ENCODE measurements at places on chromosomes 5 and 9. TPM values are rescaled to one million over a fixed set of nuclear protein-coding genes. Genes with fewer than 3 reads are reported as not detected.
A peak's percentile ranks its signal among the peaks of the same experiment; 100 is the strongest.

GRCh38 chr5:148443998-148444397 is 60.2 kb downstream of the FBXO38 start:
- H3K27me3 ChIP-seq, result no peaks in the 10 kb centered on the region
- peaks cover 33% of the 10 kb centered on the region for H3K36me3 ChIP-seq
- peak overlapping the region; percentile 62 for H3K27ac ChIP-seq
- H3K4me1 ChIP-seq, result peaks cover 38% of the 10 kb centered on the region
- DNase-seq, result peak; percentile 80

The PCDH1 gene
- 0.46 TPM for total RNA-seq

The SH3PXD2B gene
- 27.6 TPM for total RNA-seq

GRCh38 chr9:82524407-82524806 is 535.8 kb downstream of the SPATA31D1 start:
- H3K4me1 ChIP-seq, result no peaks in the 10 kb centered on the region
- H3K27me3 ChIP-seq, result peaks cover 7% of the 10 kb centered on the region
- H3K36me3 ChIP-seq, result no peaks in the 10 kb centered on the region
- no peak overlapping the region for H3K27ac ChIP-seq
- DNase-seq, result no peak

DNA sequence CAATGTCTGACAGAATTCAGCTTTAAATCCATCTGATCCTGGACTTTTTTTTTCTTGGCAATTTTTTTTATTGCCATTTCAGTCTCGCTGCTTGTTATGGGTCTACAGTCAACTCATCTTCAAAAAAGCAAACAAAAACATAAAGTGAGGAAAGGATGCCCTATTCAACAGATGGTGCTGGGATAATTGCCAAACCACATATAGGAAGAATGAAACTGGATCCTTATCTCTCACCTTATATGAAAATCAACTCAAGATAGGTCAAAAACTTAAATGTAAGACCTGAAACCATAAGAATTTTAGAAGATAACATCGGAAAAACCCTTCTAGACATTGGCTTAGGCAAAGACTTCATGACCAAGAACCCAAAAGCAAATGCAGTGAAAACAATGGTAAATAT is 389.1 kb upstream of the ST8SIA4 start:
- H3K36me3 ChIP-seq, result no peaks in the 10 kb centered on the region
- no peaks in the 10 kb centered on the region for H3K4me1 ChIP-seq
- H3K27me3 ChIP-seq, result no peaks in the 10 kb centered on the region
- no peak for DNase-seq
- no peak overlapping the region for H3K27ac ChIP-seq

The EGFLAM gene
- 0.27 TPM for total RNA-seq

DNA sequence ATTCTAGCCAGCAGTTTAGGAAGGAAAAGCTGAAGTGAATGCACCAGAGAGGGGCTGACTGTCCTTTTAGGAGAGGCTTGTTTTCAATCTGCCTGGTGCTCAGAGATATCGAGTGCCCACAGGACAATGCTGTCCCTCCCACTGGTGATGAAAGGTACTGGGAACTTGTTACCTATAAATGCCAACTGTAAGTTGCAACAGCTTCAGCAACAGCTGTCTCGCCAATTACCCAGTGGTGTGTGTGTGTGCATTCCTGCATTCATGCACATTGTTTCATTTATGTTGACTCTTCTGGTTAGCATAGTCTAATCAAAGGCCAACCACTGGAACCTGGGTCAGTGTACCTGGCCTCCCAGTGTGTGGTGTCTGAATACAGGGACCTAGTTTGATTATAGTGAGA is 161.1 kb downstream of the CSNK1G3 start:
- H3K4me1 ChIP-seq, result peaks cover 19% of the 10 kb centered on the region
- H3K4me3 ChIP-seq, result no peak overlapping the region
- H3K36me3 ChIP-seq, result no peaks in the 10 kb centered on the region
- no peak overlapping the region for H3K27ac ChIP-seq

- H3K27ac ChIP-seq, result no peak overlapping the region
- DNase-seq, result no peak
- H3K27me3 ChIP-seq, result no peaks in the 10 kb centered on the region
- no peaks in the 10 kb centered on the region for H3K36me3 ChIP-seq
- no peak overlapping the region for H3K4me3 ChIP-seq
Observed at GRCh38 chr9:98930792-98931191, 12.9 kb upstream of the COL15A1 start.

DNA sequence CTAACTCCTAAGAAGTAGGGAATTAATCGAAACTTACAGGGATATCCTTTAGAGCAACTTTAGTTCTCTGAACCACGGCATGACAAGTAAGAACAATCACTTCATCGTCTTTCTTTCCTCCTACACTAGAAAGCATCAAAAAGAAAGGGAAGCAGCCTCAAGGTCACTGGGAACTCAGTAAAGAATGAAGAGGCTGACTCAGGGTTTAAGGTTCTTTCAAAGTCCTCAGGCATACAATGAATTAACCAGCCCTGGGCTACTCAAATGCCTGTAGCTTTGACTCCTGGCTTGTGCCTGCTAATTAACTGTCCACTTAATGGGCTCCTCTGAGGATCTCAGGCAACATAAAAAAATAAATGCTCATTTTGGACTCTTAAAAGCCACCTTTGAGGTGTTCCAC is 102.0 kb downstream of the TRIM32 start:
- H3K36me3 ChIP-seq, result no peaks in the 10 kb centered on the region
- no peak overlapping the region for H3K27ac ChIP-seq
- no peaks in the 10 kb centered on the region for H3K27me3 ChIP-seq
- no peaks in the 10 kb centered on the region for H3K4me1 ChIP-seq
- no peak for DNase-seq

- no peak for DNase-seq
- H3K4me1 ChIP-seq, result no peaks in the 10 kb centered on the region
- no peak overlapping the region for H3K27ac ChIP-seq
- H3K36me3 ChIP-seq, result no peaks in the 10 kb centered on the region
Observed at GRCh38 chr5:93328833-93329232, 252.2 kb downstream of the NR2F1-AS1 start.

- no peak for DNase-seq
- peaks cover 5% of the 10 kb centered on the region for H3K4me1 ChIP-seq
- no peaks in the 10 kb centered on the region for H3K27me3 ChIP-seq
- no peak overlapping the region for H3K27ac ChIP-seq
Observed at GRCh38 chr5:89443508-89443907, 560.5 kb upstream of the MEF2C start.

DNA sequence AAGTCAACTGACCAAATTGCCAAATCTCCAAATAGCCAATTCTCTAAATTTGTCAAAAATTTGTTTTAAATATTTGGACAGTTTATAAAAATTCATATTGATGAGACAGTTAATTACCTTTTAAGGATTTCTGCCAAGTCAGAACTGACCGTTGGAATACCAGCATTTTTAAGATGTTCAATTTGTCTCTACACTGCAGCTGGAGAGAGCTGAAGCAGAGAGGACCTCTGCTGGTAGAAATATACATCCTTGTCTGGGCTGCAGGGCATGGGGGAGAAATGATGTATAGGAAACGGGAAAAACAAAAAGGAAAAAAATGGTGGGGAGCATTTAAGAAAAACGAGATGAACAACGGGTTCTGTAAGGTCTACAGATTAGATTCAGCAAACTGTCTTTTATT is 16.8 kb downstream of the NR6A1 start:
- DNase-seq, result peak; percentile 34
- no peaks in the 10 kb centered on the region for H3K27me3 ChIP-seq
- H3K36me3 ChIP-seq, result no peaks in the 10 kb centered on the region
- H3K4me1 ChIP-seq, result peaks cover 43% of the 10 kb centered on the region
- no peak overlapping the region for H3K4me3 ChIP-seq

DNA sequence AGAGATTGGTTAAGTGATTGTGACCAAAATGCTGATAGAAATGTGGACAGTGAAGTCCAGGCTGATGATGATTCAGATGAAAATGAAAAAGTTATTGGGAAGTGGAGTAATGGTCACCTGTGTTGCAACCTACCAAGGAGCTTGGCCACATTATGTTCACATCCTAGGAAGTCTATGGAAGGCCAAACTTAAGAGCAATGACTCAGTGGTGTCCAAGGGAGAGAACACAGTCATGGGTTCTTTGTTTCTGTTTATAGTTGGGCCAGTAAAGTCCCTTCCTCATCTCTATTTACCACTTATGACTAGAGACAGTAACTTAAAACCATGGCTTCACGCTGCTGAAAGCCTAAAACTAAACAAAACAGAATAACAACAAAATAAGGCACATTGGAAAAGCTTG is 555.3 kb upstream of the DAB2 start:
- no peaks in the 10 kb centered on the region for H3K4me1 ChIP-seq
- no peak overlapping the region for H3K27ac ChIP-seq
- no peak for DNase-seq
- H3K27me3 ChIP-seq, result no peaks in the 10 kb centered on the region

GRCh38 chr9:108463932-108464606 is 391.7 kb downstream of the ACTL7B start:
- no peak overlapping the region for H3K27ac ChIP-seq
- peak; percentile 49 for DNase-seq
- H3K27me3 ChIP-seq, result peaks cover 39% of the 10 kb centered on the region
- H3K36me3 ChIP-seq, result no peaks in the 10 kb centered on the region
- no peak overlapping the region for H3K4me3 ChIP-seq

DNA sequence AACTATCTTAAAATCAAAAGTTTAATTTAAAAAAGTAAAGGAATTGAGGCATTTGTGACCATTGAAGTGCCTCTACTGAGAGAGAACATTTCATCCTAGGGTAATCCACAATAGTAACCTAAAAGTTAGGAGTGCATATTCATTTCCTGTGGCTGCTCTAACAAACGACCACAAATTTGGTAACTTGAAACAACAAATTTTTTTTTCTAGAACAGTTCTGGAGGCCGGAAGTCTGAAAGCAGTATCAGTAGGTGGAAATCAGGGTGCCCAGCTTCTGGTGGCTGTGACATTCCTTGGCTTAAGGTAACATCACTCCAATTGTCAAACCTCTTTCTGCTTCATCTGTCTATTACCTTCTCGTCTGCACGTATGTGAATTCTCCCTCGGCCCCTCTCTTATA is 67.1 kb upstream of the SSBP2 start:
- no peaks in the 10 kb centered on the region for H3K27me3 ChIP-seq
- no peaks in the 10 kb centered on the region for H3K4me1 ChIP-seq
- H3K36me3 ChIP-seq, result no peaks in the 10 kb centered on the region
- no peak overlapping the region for H3K4me3 ChIP-seq
- H3K27ac ChIP-seq, result no peak overlapping the region

DNA sequence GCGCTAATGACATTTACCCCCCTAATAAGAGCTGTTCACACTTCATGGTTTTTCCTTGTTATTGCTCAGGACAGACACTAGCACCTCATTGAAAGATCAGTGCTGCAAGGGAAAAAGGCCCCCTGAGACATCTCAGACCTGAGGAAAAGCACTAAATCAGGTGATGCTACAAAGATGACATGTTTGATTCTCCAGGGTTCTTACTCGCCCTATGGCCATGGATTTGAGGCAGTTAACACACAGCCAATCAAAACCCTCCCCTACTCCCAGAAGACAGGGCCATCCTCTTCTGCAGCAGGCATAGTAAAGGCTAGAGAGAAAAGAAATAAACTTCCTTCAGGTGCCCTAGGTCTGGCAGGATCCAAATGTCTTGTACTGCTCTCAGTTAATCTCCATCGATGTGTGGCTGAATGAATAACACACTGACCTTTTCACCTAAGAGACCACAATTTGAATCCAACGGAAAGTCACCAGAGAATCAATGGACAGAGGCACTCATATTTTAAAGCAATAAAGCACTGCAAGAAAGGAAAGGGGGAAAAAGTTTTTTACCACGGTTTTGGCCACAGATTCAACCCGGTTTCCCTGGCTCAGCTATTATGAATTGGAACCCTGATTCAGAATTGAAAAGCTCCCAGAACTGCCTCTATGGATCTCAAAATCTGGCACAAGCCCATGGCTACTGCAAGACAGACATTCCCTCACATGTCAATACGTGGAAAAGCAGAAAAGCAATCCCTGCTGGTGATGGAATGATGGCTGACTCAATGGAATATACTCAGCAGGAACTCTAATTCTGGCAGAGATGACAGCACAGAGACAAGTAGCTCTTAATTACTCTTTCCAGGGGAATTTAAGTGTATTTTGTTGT is 329.5 kb downstream of the BNC2 start:
- H3K27me3 ChIP-seq, result peaks cover 21% of the 10 kb centered on the region
- DNase-seq, result no peak
- H3K4me3 ChIP-seq, result no peak overlapping the region

The RPL7A gene
- 2,223 TPM for total RNA-seq

DNA sequence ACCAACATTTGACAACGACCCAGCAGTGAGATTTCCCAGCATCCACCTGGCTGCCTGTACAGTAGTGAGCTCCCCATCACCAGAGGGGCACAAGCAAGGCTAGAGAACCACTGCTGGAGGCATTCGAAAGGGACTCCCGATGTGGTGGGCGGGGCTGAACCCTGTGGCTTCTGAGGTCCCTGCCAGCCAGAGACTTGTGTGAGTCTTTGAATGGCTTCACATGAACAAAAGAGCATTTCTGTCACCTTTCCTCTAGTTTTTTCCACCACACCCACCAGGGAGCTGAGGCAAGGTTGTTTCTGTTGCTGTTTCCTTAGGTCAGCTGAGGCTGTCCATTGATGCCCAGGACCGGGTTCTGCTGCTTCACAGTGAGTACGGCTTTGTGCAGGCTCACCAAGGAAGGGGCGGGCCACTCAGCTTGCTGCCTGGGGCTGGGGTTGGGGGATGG is 15.7 kb downstream of the RGS3 start:
- no peaks in the 10 kb centered on the region for H3K36me3 ChIP-seq
- no peak overlapping the region for H3K4me3 ChIP-seq
- DNase-seq, result no peak
- no peak overlapping the region for H3K27ac ChIP-seq
- peaks cover 4% of the 10 kb centered on the region for H3K4me1 ChIP-seq

The COL15A1 gene
- 0.74 TPM for total RNA-seq

- peak overlapping the region; percentile 42 for H3K27ac ChIP-seq
- H3K4me3 ChIP-seq, result no peak overlapping the region
- H3K27me3 ChIP-seq, result no peaks in the 10 kb centered on the region
- no peak for DNase-seq
- peaks cover 10% of the 10 kb centered on the region for H3K4me1 ChIP-seq
- H3K36me3 ChIP-seq, result no peaks in the 10 kb centered on the region
Observed at GRCh38 chr5:142982821-142983200, 212.6 kb downstream of the ARHGAP26 start.

The TMEM252 gene
- not detected for total RNA-seq

DNA sequence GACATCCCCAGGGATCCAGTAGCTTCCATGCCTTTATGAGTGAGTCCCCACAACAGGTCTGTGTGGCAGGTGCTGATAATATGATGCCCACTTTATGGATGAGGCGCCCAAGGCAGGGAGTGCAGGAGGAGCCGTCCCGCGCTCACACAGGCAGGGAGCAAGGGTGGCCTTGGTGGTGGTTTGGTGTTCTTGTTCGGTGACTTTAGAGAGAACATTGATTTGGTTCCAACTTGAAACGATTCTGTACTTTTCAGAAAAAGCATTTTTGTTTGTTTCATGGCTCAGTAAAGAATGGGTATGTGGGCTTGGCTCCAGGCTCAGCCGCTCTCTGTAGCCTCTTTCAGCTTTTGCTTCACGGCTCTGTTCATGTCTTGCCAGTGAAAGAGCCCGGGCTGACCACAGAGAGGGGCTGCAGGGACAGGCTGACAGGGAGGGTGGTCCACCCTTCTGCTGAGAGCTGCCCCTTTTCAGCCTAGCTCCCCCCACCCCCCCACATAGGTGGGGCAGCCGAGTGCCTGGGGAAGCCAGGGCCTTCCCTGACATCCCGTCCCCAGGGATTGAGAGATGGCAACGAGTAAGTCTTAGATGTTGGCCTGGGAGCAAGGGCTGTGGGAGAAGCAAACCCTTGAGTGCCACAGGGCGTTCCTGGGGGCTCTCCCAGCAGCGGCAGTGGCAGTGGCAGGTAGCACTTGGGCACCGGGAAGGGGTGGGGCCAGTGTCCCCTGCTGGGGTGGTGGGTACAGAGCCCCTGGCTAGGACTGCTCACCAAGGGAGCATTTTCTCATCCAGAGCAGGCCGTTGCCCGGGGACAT is 28.0 kb downstream of the NCS1 start:
- DNase-seq, result no peak
- peak overlapping the region; percentile 44 for H3K27ac ChIP-seq
- peaks cover 34% of the 10 kb centered on the region for H3K4me1 ChIP-seq
